ENCODE measurements at places on chromosomes 12 and 14. TPM values are rescaled to one million over a fixed set of nuclear protein-coding genes. Genes with fewer than 3 reads are reported as not detected.

DNA sequence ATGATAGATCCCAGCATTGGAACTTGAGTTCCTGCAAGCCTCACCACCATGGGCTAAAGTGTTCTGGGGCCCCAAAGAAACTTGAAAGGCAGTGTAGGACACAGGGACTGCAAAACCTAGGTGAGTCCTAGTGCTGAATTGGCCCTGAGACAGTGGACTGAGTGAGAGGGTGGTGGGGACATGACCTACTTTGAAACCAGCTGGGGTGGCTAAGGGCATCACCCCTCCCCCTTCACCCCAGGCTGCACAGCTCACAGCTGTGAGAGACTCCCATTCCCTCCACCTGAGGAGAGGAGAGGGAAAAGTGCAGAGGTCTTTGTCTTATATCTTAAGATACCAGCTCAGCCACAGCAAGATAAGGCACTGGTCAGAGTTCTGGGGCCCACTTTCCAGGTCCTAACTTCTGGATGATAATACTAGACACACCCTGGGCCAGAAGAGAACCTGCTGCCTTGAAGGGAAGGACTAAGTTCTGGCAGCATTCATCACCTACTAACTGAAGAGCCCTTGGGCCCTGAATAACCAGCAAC, 62.5 kb downstream of the MAPKAPK5 start:
- no peak for DNase-seq
- H3K4me3 ChIP-seq: no peak overlapping the region
- no peaks in the 10 kb centered on the region for H3K27me3 ChIP-seq
- H3K4me1 ChIP-seq: no peaks in the 10 kb centered on the region
- no peaks in the 10 kb centered on the region for H3K36me3 ChIP-seq

The MEG3 gene
- total RNA-seq: not detected

DNA sequence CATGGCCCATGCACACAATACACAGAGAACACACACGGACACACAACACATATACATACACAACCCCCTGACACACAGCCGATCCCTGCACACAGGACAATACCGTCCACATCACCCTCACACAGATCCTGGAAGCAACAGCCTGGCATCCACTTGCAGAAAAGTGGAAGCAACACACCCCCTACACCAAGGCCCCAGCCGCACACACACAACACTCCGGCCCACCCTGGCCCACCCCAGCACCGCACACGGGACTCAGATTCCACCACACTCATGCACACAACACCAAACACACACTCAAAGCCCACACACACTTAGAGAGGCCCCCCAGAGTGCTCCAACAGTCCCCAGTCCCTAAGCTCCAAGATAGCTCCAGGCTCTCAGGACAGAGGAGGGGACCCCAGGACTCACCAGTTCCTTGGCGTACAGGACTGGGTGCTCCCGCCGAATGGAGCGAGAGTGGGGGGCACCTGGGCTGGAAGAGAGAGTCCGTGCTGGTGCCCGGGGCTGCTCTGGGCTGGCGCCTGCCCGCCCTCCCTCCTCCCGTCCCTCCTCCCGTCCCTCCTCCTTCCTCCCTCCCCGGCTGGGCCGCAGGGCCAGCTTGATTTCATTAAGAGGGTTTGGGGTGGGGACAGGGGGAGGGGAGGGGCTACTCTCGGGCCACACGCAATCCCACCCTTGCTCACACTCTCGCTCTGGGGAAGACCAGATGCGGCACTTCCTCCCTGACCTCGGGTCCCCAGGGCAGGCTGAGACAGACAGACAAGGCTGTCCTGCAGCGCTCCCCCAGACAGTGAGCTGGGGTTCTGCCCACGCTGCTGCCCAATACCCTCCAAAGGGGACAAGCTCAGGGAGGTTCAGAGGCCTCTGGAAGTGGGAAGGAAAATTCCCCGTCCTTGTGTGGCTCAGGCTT, at the start of gene TMEM119:
TSS of gene TMEM119 (minus strand) at position 526 of the 913 bp plus-strand sequence. CDS start 5,701 bp downstream, outside the sequence.
- no peaks in the 10 kb centered on the region for H3K27me3 ChIP-seq
- H3K27ac ChIP-seq: no peak within 1 kb of the TSS
- no peak for DNase-seq

DNA sequence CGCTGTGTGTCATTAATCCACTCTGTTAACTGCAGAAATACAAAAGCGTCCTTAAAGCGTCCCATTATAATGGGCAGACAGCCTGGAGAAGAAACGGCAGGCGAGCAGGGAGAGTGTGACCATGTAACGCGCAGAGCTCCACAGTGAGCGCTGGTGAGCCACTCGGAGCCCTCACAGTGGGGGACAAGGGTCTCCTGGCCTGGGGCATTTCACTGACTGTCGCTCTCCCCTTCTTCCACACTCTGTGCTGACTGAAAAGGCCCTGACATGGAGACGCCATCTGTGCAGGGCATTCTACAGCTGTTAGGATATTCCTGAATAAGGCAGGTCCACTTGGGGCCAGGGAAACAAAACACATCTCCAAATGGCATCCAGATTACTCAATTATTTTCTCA, 24.2 kb downstream of the CCDC92 start:
- H3K36me3 ChIP-seq: no peaks in the 10 kb centered on the region
- H3K4me3 ChIP-seq: no peak overlapping the region
- H3K27ac ChIP-seq: no peak overlapping the region
- DNase-seq: no peak
- H3K4me1 ChIP-seq: no peaks in the 10 kb centered on the region

GRCh38 chr14:92542766-92543554, 29.4 kb downstream of the RIN3 start:
- H3K4me3 ChIP-seq: no peak overlapping the region
- no peaks in the 10 kb centered on the region for H3K27me3 ChIP-seq
- no peak overlapping the region for H3K27ac ChIP-seq
- no peaks in the 10 kb centered on the region for H3K36me3 ChIP-seq

DNA sequence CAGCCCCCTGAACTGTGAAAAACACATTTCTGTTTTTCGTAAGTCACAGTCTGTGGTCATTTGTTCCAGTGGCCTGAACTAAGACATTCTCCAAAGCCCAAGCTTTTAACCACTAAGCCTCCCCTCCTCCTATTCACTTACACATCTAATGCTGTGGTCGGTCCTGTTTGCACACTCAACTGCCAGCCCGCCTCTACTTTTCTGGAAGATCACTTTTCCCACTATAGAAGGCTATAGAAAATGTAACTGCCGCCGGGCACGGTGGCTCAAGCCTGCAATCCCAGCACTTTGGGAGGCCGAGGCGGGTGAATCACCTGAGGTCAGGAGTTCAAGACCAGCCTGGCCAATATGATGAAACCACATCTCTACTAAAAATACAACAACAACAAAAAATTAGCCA, 524.7 kb upstream of the TMEM132C start:
- no peaks in the 10 kb centered on the region for H3K27me3 ChIP-seq
- H3K4me3 ChIP-seq: no peak overlapping the region
- no peak overlapping the region for H3K27ac ChIP-seq
- H3K4me1 ChIP-seq: no peaks in the 10 kb centered on the region

- H3K4me1 ChIP-seq: peaks cover 14% of the 10 kb centered on the region
- no peak overlapping the region for H3K4me3 ChIP-seq
- no peak overlapping the region for H3K27ac ChIP-seq
These were observed 73.9 kb downstream of the ARMH4 start for GRCh38 chr14:58078068-58078467.

- H3K27ac ChIP-seq: no peak overlapping the region
- no peaks in the 10 kb centered on the region for H3K36me3 ChIP-seq
- no peak overlapping the region for H3K4me3 ChIP-seq
- no peaks in the 10 kb centered on the region for H3K27me3 ChIP-seq
These were observed 90.8 kb upstream of the DAAM1 start for GRCh38 chr14:59097681-59098080.

- DNase-seq: no peak
- H3K27me3 ChIP-seq: no peaks in the 10 kb centered on the region
- H3K4me1 ChIP-seq: no peaks in the 10 kb centered on the region
- H3K27ac ChIP-seq: no peak overlapping the region
These were observed 24.5 kb downstream of the ZNF891 start for GRCh38 chr12:133105620-133106019.

GRCh38 chr14:96051231-96051630, 12.1 kb downstream of the C14orf132 start:
- no peak overlapping the region for H3K27ac ChIP-seq
- no peak for DNase-seq
- no peak overlapping the region for H3K4me3 ChIP-seq
- no peaks in the 10 kb centered on the region for H3K27me3 ChIP-seq
- no peaks in the 10 kb centered on the region for H3K36me3 ChIP-seq
- H3K4me1 ChIP-seq: peaks cover 9% of the 10 kb centered on the region

DNA sequence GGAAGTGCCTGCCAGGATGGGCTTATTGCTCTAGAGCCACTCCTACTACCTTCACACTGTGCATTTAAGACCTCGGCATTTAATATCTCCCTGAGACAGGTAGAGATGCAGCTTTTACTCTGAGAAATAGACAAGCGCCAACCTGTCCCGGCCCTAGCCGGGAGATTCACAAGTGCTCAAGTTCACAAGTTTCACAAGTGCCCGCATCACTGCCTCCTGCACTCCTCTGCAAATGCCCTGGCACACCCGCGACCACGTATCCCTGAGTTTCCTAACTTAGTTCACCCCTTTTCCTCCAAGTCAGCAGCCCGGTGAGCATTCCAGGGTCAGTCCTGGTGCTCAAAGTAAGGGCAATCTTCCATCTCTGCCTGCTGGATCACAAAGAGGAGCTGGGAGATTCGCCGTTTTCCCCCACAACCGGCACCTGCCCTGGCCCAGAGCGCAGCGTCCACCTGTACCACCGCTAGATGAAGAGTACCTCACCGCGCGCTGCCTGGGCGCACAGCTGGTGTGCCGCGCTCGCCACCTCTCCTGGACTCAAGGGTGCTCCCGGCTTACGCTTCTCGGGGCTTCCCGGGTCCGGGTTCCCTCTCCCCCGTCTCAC, 5.0 kb upstream of the SLC38A4 start:
- peaks cover 7% of the 10 kb centered on the region for H3K4me1 ChIP-seq
- no peak overlapping the region for H3K27ac ChIP-seq
- H3K4me3 ChIP-seq: peak overlapping the region; percentile 78
- peak; percentile 65 for DNase-seq
- H3K27me3 ChIP-seq: peaks cover 62% of the 10 kb centered on the region
- no peaks in the 10 kb centered on the region for H3K36me3 ChIP-seq

GRCh38 chr12:105860561-105861207, 278.1 kb downstream of the NUAK1 start:
- H3K36me3 ChIP-seq: no peaks in the 10 kb centered on the region
- H3K4me3 ChIP-seq: no peak overlapping the region
- no peak for DNase-seq
- no peaks in the 10 kb centered on the region for H3K4me1 ChIP-seq

The RFX4 gene
- total RNA-seq: 2.1 TPM

DNA sequence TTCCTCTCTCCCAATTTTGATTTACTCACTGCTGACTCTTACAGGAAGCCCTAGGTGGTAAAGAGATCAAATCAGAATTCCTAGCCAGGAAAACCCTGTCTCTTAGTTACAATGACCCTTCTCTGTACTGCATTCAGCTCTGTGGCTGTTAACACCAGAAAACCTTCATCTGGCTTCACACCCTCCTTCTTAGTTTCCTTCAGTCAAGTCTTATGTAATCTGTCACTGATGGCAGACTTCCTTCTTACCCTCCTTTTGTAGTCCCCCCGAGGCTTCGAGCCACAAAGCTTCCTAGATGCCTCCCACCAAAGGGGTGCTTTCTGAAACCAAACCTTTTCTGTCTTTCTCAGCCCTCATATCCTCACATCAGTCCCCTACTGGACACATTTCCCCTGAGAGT, 16.5 kb downstream of the NGDN start:
- H3K27ac ChIP-seq: peak overlapping the region; percentile 72
- H3K36me3 ChIP-seq: no peaks in the 10 kb centered on the region
- H3K27me3 ChIP-seq: no peaks in the 10 kb centered on the region
- H3K4me3 ChIP-seq: no peak overlapping the region
- peaks cover 51% of the 10 kb centered on the region for H3K4me1 ChIP-seq

DNA sequence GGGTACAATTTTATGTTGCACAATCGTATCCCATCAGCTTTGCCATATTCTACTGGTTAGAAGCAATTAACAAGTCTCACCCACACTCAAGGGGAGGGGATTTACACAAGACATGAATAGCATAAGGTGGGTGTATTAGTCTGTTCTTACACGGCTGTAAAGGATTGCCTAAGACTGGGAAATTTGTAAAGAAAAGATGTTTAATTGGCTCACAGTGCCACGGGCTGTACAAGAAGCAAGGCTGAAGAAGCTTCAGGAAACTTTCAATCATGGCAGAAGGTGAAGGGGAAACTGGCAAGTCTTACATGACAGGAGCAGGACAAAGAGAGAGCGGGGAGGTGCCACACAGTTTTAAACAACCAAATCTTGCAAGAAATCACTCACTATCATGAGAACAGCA, 231.8 kb upstream of the AMIGO2 start:
- H3K36me3 ChIP-seq: no peaks in the 10 kb centered on the region
- H3K4me1 ChIP-seq: no peaks in the 10 kb centered on the region
- no peak overlapping the region for H3K27ac ChIP-seq
- no peaks in the 10 kb centered on the region for H3K27me3 ChIP-seq

The NOVA1 gene
- 10.9 TPM for total RNA-seq

DNA sequence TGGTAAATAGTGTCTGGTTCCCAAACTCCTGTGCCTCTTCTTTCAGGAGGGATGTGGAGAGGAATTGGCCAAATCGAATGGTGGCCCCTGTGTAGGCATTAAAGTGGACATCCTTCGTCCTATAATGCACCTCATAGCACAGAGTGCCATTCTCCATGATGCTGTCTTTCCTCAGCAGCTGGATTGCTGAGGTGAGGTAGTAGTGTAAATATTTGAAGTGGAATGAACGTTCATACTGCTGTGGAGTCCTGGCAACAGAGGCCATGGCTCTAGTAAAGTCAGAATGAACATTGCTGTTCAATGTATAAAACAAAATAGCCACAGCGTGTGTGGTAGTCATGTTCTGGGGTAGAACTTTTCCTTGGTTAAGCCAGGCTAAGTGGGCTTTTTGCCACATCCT, 2.7 kb downstream of the ART4 start:
- no peaks in the 10 kb centered on the region for H3K4me1 ChIP-seq
- H3K27me3 ChIP-seq: no peaks in the 10 kb centered on the region
- H3K27ac ChIP-seq: no peak overlapping the region

DNA sequence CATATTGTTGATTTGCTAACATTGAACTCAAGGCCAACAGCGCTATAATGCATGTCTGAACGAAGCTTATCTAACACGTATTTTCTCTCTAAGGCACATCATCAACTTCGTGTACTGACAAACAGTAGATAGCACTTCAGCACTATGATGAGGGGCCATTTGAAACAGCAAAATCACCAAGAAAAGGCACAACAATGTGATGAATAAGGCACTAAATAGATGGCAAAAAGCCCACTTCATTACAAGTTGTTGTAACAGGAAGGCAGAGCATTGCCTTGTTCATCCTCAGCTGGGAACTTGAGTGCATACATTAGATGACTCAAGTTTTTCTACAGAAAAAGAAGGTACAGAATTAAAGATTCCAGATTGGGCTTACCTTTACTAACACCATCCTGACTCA, 75.2 kb downstream of the LIN7A start:
- no peak overlapping the region for H3K27ac ChIP-seq
- H3K4me1 ChIP-seq: 0 out of 2 replicates have a peak, but pooled peaks cover 4% of the 10 kb centered on the region
- DNase-seq: no peak
- no peak overlapping the region for H3K4me3 ChIP-seq

Measured in GM23338 (cell line).